ENCODE measurements at places on chromosomes 1 and 21. TPM values are rescaled to one million over a fixed set of nuclear protein-coding genes. Genes with fewer than 3 reads are reported as not detected.

DNA sequence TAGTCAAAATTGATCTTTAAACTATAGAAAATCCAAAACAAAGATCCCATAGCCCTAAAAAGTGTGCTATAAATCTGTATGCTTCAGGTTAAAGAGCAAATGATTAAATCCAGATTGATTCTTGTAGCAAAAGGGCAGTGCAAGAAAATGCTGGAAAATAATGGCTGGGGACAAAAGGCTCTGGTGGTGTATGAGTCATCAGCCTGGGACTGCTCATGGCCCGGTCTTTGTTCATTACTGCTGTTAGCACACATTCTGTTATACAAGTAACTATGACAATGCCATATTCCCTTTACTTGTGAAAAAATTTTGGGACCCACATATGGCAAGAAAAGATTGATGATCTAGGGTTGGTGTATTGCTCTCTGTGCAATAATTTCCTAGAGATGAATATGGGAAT, 89.1 kb downstream of the RWDD3 start:
- no peak for DNase-seq

DNA sequence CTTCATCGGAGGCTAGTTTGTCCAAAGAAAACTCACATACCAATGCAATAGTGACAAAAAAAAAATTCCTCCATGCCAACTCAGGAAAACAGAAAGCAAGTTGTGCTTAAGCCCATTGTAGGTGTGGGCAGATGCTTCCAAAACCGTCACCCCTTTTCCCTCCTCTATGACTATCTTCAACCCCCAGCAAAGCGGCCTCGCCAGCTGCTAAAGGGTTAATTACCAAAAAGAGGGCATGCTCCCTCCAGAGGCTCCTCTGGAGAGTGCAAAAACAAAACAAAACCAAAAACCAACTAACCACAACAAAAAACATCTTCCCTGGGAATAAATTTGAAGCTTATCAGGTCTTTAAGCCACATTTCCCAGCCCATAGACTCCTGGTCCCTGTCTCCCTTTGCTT, 1.2 kb downstream of the LMOD1 start:
- DNase-seq, result no peak

GRCh38 chr21:15774590-15774989, 44.8 kb downstream of the USP25 start:
- DNase-seq, result no peak

DNA sequence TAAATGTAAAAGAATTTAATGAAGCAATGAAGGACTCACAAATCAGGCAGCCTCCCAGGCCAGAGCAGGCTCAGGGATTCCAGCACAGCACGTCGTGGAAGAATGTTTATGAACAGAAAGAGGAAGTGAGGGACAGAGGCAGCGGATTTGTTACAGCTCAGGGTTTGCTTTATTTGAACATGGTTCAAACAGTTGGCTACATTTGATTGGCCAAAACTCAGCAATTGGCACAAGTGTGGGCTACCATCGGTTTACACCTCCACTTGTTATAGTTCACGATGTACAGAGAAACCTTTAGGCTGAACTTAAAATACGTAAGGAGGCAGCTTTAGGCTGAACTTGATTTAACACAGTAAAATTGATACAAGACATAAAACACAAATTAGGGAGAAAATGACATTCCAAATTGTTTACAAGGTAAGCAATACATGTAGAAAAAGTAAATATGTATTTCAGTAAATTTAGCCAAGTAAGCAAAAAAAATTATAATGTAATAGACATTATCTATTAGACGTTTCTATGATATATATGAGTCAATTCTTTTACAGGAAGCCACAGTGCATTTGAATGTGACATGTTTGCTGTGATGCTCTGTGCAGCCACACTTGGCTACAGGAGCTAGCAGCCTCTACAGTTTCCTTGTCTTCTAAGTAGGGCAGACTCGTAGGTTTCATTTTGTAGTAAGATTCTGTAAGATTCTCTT, 126.5 kb downstream of the ADSS2 start:
- DNase-seq, result no peak

- no peak for DNase-seq
Measured at GRCh38 chr21:45266518-45267389, 20.9 kb downstream of the POFUT2 start.

DNA sequence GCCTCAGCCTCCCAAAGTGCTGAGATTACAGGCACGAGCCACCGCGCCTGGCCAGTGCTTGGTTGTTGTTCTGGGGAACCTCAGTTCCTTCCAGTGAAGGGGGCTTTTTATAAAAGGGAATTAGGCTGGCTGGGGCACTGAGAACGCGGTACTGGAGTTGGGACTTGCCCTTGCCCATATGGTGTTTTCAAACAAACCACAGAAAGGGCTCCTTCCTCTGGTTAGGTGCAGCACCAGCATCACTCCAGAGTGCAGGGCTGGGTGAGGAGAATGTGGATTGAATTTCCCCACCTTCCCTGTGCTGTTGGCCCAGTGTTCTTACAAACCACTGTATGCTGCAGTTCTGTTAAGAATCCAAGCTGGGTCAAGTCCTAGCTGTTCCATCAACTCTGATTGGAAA, 5.3 kb downstream of the MAN1C1 start:
- no peak for DNase-seq

- no peak for DNase-seq
Measured at GRCh38 chr21:26115305-26115704, 55.3 kb downstream of the APP start.

GRCh38 chr1:85137660-85138059, 63.2 kb downstream of the SYDE2 start:
- no peak for DNase-seq

DNA sequence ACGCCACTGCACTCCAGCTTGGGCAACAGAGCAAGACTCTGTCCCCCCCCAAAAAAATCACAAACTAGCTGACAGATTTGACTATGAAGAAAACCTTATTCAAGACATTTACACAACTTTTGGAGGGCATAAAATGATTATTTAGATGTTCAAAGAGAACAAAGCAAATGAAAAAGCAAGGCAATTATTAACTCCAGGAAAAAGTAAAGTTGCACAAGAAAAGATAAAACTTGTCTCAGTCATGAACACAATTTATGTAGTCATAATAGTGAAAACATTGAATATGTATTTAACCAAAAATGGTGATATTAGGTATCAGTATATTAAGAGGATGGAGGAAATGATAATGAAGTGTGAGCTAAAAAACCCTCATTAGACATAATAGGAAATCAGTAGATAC, 11.9 kb upstream of the TARDBP start:
- DNase-seq, result no peak

DNA sequence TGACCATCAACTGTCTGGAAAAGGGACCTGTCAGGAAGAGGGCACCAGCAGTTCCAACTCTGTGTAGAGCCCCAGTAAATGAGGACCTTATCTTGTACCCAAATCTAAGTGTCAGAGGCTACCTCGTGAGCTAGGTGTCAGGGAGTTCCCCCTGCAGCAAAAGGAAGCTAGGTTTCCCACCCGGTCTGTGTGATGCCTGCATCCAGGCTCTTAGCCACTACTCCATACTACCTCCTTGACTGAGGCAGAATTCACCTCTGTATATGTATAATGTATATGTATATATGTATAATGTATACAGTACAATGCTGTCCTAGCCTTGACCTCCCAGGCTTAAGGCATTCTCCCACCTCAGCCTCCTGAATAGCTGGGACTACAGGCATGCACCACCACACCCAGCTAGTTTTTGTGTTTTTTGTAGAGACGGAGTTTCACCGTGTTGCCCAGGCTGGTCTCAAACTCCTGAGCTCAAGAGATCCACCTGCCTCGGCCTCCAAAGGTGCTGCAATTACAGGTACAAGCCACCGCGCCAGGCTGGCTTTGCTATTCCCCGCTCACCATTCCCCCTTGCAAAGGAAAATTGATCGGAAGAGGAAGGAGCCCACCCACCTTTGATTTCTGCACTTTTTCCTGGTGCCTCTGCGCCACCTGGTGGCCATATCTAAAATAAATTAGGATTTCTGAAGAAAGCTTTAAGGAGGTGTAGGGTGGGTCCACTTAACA, 15.7 kb upstream of the LUZP1 start:
- no peak for DNase-seq

DNA sequence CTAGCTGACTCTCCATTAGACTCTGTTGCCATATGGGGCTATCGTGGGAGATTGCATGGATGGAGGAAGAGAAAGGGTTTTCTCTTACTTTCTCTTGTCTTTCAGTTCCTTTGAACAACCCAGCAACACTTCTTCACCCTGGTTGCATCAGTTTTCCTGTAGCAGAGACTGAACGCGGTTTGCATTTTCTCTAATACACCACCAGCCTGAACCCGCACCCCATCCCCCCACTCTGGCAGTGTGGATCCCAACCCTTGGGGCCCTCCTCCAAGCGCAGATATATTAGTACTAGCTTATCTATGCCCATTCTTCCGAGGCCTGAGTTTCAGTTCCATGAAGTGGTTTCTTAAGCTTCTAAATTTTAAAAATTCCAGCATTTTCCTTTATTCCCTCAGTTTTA, 12.6 kb downstream of the DR1 start:
- no peak for DNase-seq

DNA sequence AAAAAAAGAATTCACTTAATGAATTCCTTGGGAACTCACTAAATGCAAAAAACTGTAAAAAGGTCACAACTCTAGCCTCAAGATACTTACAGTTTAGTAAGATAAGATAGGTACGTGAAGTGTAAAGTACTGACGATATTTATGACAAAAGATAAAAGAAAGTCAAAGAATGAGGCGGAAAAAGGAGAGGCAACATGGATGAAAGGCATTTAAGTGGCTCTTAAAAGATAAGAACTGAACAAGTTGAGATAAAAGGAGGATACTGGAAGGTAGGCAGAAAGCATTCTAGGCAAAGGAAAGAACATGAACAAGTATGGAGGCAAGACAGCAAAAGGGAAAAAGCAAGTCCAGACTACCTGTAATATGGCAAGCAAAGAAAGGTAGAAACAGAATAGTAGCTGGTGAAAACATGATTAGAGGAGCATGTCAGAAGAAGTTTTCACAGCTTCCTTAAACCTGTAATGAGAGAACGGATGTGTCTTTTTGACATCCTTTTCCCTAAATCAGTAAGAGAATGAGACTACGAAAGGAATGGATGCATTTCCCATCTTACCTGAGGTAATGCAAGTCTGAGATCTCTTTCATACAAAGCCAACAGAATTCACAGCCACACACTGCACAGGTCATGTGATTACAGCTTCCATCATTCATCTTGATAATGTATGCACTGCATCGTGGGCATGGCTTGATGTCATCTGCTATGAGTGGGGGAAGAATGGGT, 16.8 kb downstream of the RNF19B start:
- no peak for DNase-seq

- no peak for DNase-seq
Measured at GRCh38 chr1:17671741-17672140, 83.4 kb upstream of the ACTL8 start.

GRCh38 chr21:25501462-25501861, 105.8 kb downstream of the MRPL39 start:
- no peak for DNase-seq

DNA sequence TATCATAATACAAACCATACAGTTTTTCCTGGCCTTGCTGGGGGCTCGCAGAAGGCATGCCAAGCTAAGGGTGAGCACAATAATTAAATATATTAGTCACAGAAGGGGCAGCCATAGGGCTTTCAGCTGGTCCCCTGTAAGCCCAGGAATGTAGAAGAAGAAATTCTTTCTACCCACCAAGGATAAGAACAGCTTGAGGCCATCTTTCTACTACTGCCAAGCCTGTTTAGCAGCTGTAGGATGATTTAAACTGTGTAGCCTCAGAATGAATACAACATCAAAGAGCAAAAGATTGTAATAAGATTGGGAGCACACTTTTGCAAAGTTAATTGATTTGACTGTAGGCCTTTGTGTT, 171.5 kb downstream of the LRRC7 start:
- no peak for DNase-seq

GRCh38 chr1:200183637-200184036, 156.1 kb downstream of the NR5A2 start:
- no peak for DNase-seq

DNA sequence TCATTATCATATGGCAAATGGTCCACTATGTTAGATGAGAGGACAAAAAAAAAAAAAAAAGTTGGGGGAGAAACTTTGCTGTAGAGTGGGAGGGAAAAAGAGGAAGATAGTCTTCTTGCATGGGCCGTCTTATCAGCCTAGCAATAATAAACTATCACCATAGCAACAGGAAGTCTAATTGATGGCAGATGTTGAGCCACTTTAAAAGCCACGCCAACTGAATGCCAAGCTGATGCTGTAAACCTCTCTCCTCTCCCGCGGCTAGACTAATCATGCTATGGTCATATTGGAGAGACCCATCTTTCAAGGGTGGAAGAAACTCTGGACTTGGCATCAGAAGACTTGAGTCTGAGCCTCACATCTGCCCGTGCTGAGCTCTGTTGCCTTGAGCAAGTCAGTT, 122.2 kb upstream of the HOOK1 start:
- DNase-seq, result no peak

GRCh38 chr1:228261706-228262105, 53.9 kb downstream of the OBSCN start:
- DNase-seq, result no peak

GRCh38 chr1:78155121-78155520, 109.4 kb downstream of the GIPC2 start:
- DNase-seq, result no peak

DNA sequence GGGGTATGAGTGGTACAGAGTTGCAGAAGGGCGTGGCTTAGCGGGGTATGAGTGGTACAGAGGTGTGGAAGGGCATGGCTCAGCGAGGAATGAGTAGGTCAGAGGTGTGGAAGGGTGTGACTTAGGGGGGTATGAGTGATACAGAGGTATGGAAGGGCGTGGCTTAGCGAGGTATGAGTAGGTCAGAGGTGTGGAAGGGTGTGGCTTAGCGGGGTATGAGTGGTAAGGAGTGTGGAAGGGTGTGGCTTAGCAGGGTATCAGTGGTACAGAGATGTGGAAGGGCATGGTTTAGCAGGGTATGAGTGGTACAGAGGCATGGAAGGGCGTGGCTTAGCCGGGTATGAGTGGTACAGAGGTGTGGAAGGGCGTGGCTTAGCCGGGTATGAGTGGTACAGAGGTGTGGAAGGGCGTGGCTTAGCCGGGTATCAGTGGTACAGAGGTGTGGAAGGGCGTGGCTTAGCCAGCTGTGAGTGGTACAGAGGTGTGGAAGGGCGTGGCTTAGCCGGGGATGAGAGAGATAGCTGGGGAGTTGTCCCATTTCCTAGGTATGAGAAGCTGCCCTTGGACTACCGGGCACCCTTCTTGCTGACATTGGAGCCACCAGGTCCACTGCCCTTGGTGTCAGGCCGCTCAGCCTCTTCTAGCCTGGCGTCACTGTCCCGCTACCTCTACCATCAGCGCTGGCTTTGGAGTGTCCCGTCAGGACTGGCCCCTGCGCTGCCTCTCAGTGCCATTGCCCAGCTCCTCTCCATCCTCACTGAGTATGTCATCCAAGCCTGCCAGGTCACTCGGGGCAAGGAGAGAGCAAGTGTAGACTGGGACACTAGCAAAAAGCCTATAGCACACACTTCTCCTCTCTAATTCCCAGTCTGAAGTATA, 29.8 kb downstream of the HYI start:
- no peak for DNase-seq

The BACE2 gene
- total RNA-seq, result 39.3 TPM

The TINAGL1 gene
- 89.7 TPM for total RNA-seq

The OR2M3 gene
- total RNA-seq, result not detected

The SSR2 gene
- 257 TPM for total RNA-seq

The PTGS2 gene
- 44.9 TPM for total RNA-seq

The CA14 gene
- total RNA-seq, result not detected

The PRUNE1 gene
- 20.6 TPM for total RNA-seq

The TENT5C gene
- 6.8 TPM for total RNA-seq

The TNFAIP8L2 gene
- 14.8 TPM for total RNA-seq

The LRRC53 gene
- total RNA-seq, result not detected

The HFM1 gene
- total RNA-seq, result 0.50 TPM

The BRINP2 gene
- total RNA-seq, result 2.4 TPM

Data from omental fat pad (tissue), 4 donors.